Occipital lobe (tissue), 3 donors: ENCODE measurements at places on chromosomes 11 and 22.

GRCh38 chr11:84740050-84740449 is 887.1 kb downstream of the DLG2 start:
- no peak for DNase-seq

GRCh38 chr11:97356144-97356543 is 966.3 kb downstream of the JRKL start:
- no peak for DNase-seq

- DNase-seq, result no peak
Observed at GRCh38 chr11:86524620-86525352, 147.6 kb downstream of the ME3 start.

DNA sequence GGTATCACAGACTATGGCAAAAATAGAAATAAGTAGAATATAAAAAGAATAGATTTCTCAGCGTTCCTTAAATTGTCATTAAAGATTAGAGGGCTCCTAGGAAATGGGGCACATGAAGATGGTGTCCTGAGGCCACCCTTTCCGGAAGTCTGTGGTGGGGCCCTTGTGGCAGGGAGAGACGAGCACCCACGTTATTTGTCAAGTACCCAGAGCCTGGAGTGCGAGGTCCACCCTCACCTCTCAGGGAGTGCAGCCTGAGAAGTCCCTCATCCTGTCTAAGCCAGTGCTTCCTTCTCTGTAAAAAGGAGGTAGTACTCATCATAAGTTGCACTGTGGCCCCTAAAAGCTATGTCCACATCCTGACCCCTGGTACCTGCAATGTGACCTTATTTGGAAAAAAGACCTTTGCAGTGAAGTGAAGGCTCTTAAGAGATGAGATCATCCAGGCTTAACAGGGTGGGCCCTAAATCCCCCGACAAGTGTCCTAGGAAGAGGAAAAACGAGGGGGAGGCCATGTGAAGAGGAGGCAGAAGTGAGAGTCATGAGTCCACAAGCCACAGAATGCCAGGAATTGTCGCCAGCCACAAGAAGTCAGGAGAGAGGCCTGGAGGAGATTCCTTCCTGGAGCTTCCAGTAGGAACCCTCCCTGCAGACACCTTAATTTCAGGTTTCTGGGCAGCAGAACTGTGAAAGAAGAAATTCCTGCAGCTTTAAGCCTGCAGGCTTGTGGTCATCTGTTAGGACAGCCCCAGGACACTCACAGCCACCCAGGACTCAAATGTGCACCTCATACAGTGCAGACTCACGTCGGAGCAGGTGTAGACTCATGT is 76.8 kb upstream of the CCND1 start:
- no peak for DNase-seq

- DNase-seq, result no peak
Observed at GRCh38 chr11:117391181-117391580, 63.5 kb downstream of the CEP164 start.

GRCh38 chr11:79739591-79739990 is 298.8 kb upstream of the TENM4 start:
- DNase-seq, result no peak

DNA sequence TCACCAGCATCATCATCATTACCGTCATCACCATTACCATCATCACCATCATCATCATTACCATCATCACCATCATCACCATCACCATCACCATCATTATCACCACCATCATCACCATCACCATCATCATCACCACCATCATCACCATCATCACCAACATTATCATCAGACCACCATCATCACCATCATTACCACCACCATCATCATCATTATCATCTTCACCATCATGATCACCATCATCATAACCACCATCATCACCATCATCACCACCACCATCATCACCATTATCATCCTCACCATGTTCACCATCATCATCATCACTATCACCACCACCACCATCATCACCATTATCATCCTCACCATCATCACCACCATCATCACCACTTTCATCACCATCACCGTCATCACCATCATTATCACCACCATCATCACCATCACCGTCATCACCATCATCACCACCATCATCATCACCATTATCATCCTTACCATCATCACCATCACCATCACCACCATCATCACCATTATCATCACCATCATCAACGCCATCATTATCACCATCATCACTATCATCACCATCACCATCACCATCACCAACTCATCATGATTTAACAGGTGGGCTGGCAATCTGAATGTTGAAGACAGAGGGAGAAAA is 2.4 kb upstream of the MYEOV start:
- DNase-seq, result no peak

- DNase-seq, result no peak
Observed at GRCh38 chr11:129973809-129974208, 28.8 kb downstream of the PRDM10 start.

DNA sequence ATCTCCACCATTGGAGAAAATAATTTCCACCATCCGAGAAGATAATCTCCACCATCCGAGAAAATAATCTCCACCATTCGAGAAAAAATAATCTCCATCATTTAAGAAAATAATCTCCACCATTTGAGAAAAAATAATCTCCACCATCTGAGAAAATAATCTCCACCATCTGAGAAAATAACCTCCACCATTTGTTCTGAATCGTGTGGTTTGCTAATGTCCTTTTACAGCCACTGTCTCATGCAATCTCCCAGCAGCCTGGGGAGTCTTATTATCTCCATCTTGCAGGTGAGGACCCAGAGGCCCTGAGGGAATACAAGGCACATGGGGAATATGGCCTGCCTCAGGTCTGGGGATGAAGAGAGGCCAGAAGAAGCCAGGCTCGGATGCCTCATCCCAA is 54.1 kb upstream of the TCF20 start:
- no peak for DNase-seq

DNA sequence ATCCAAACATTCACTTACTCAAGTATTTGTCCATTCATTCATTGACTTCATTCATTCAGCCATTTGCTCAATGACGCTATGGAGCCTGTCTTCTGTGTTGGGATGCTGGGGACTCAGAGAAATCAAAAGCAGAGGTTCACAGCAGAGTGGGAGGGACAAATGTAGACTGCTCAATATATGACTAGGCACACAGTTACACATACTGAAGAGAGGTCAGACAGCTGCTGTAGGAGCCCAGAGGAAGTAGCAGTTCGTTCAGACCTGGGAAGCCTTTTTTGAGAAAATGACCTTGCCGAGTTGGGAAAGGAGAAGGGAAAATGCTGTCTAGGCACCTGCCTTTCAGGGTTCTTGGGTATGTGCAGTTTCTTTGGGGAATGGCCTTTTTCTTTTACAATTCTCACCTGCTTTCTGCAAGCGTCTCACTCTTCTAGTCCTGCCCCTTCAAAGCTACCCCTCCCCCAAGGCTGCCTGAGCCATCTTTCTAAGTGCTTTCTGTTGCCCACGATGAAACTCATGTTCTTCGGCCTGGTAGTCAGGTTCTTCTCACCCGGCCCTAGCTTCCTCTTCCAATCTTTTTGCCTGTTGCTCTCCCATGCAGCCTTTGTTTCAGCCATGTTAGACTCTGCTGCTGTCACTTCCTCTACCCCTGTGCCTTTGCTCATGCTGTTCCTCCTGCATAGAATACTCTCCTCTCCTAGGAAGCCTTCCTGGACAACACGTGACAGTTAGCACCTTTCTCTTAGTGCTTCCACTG is 4.2 kb upstream of the UVRAG start:
- DNase-seq, result no peak

GRCh38 chr11:68497761-68498160 is 37.2 kb downstream of the PPP6R3 start:
- DNase-seq, result no peak

GRCh38 chr11:115911613-115912346 is 407.6 kb upstream of the CADM1 start:
- no peak for DNase-seq

GRCh38 chr11:70448983-70449567 is 50.7 kb downstream of the CTTN start:
- no peak for DNase-seq

- peak; percentile 77 for DNase-seq
Observed at GRCh38 chr22:38114484-38115398, 4.3 kb upstream of the BAIAP2L2 start.

DNA sequence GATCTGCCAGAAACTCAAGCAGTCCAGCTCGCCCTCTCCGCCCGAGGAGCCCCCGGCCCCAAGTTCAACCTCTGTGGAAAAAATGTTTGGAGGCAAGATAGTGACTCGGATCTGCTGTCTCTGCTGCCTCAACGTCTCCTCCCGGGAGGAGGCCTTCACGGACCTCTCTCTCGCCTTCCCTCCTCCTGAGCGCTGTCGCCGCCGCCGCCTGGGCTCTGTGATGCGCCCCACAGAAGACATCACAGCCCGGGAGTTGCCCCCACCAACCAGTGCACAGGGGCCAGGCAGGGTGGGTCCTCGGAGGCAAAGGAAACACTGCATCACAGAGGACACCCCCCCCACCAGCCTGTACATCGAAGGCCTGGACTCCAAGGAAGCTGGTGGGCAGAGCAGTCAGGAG is 20.8 kb downstream of the USP35 start:
- DNase-seq, result no peak

GRCh38 chr11:61034111-61034510 is 62.6 kb downstream of the CD6 start:
- DNase-seq, result no peak

- no peak for DNase-seq
Observed at GRCh38 chr22:49672014-49672516, 155.6 kb downstream of the BRD1 start.

DNA sequence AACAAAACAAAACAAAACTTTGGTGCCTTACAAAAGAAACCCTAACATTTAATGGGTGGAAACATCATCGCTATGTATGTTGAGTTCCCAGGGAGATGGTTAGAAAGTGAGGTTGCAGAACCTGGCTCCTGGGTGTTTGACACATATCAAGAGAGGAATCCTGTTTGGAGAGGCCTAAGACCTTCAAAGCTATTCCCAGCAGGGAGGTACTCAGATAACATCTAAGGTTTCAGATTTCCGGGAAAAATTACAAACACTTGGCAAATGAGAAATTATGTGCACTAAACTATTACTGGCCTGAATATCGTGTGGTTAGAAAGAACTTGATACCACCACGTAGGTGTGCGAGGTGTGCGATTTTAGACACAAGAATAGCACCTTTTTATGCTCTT is 18.5 kb downstream of the TRIM5 start:
- DNase-seq, result no peak

GRCh38 chr22:36160499-36160942 is at the start of gene APOL3:
Gene APOL3 (minus strand): TSS chr22:36160755. CDS start chr22:36149055, 11,700 bp downstream.
- DNase-seq, result no peak

- DNase-seq, result no peak
Observed at GRCh38 chr11:80846979-80847378, 1406.1 kb upstream of the TENM4 start.

DNA sequence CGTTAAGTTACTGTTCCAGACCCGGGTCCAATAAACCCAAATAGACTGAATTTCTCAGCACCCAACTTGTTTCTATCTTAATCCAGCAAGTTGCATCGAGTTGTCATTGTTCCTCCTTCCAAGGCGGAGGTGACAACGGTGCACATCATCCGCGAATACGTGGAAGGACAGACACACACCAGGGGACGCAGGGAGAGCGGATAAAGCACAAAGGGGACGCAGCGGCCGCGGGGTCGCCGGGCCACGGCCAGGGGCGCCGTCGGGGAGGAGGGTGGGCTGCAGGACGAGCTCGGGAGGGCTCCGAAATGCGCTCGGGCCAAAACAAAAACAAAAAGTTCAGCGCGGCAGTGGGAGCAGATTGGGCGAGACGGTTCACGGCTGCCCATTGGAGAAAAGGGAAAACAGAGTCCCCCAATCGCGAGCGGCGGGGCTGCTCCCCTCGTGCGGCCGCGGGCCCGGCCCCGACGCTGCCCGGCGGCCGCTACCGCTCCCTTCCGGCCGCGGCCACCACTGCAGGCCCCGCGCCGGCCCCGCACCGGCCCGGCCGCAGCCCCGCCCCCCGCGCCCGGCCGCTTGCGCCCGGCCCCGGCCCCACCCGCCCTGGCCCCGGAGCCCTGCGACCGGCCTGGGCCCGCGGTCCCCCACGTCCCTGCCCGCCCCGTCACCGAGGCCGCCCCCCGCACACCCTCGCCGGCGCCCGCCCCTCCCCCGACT is 518 bp downstream of the KMT5B start:
- DNase-seq, result peak; percentile 39

- DNase-seq, result no peak
Observed at GRCh38 chr11:122226810-122227379, 110.9 kb upstream of the BLID start.

DNA sequence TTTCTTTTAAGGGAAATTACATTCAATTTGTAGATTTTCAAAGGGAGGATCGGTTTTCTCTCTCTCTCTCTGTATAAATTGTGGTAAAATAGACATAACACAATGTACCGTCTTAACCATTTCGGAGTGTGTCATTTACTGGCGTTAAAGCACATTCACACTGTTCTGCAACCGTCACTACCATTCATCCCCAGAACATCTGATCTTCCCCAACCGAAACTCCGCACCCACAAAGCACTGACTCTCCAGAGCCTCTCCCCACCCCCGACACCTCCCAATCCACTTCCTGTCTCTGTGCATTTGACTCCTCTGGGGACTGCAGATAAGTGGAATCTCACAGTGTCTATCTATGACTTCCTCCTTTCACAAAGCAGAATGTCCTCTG is 15.9 kb upstream of the GRAMD4 start:
- DNase-seq, result no peak

GRCh38 chr22:25777870-25778269 is 35.9 kb downstream of the MYO18B start:
- DNase-seq, result no peak

DNA sequence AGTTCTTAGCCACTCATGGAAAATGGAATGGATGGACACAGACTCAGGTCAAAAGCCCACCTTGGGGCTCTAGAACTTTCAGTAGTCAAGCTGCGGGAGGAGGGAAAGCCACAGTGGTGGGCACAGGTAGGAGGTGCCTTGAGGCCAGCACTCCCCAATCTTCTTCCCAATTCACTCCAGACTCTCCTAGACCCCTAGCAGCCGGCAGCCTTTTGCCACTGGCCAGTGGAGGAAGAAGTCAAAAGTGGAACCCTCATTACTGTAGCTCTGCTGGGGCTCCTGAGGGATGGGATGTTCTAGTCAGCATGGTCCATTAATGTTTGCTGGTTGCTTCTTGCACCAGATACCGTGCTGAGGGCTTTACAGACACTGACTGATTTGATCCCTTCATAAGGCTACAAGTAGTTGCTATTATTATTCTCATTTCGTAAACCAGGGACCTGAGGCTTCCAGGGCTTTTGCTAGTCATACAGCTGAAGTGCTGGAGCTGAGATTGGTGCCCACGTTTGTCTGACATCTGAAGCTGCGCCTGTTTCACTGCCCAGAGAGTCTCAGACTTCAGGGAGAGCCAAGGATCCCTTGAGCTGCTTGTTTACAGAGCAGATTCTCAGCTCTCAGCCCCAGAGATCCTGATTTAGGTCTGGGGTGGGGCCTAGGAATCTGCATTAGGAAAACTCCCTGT is 1.1 kb downstream of the UCP3 start:
- DNase-seq, result no peak

GRCh38 chr22:19526076-19526701 is 2.0 kb upstream of the CLDN5 start:
- no peak for DNase-seq

GRCh38 chr11:13206086-13206640 is 71.4 kb upstream of the BMAL1 start:
- no peak for DNase-seq

- DNase-seq, result no peak
Observed at GRCh38 chr22:23772649-23773473, at the start of gene MMP11. Gene MMP11 (plus strand): TSS chr22:23772849. CDS start chr22:23772871, 22 bp downstream.
